ENCODE measurements at places on chromosomes 11 and 22.

DNA sequence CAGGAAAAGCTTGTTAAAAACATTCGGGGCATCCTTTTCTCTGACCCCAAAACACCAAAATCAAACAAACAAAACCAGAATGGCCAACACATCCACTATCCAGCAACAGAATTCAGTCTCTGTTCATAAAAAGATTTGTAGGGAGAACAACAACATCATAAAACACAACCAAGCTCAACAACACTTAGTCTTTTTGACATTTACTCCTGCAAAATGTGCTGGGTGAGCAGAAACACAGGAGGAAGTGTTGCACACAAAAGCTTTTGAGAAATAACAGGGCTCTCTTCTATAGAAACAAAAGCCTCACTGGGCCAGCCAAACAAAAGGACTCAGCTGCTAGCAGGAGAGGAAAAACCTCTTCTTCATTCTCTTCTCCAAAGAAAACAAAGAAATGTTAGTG lies 736.0 kb upstream of the CCDC90B start:
- no peak for DNase-seq

GRCh38 chr11:122976734-122977469 lies 4.7 kb downstream of the BSX start:
- no peak for DNase-seq

GRCh38 chr22:24699876-24700275 lies 74.6 kb downstream of the PIWIL3 start:
- no peak for DNase-seq

DNA sequence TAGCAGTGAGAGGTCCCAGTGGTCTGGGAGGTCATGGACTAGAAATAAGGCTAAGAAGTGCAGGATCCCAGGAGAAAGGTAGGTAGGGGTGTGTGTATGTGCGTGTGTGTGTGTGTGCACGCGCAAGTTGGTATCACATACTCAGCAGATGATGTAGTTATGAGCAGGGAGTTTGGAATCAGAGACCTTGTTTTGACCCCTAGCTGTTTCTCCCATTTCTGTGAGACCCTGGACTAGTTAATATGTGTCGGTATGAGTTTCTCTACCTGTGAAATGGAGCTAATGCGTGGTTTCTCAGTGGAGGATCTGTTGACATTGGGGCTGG lies 1.3 kb downstream of the SERPING1 start:
- DNase-seq, result no peak

- DNase-seq, result peak; percentile 6
Observed at GRCh38 chr11:9573775-9574621, 528 bp downstream of the WEE1 start.

GRCh38 chr11:96172604-96173003 lies 170.4 kb downstream of the MAML2 start:
- no peak for DNase-seq

- DNase-seq, result no peak
Observed at GRCh38 chr22:42743501-42743991, 22.9 kb upstream of the A4GALT start.

DNA sequence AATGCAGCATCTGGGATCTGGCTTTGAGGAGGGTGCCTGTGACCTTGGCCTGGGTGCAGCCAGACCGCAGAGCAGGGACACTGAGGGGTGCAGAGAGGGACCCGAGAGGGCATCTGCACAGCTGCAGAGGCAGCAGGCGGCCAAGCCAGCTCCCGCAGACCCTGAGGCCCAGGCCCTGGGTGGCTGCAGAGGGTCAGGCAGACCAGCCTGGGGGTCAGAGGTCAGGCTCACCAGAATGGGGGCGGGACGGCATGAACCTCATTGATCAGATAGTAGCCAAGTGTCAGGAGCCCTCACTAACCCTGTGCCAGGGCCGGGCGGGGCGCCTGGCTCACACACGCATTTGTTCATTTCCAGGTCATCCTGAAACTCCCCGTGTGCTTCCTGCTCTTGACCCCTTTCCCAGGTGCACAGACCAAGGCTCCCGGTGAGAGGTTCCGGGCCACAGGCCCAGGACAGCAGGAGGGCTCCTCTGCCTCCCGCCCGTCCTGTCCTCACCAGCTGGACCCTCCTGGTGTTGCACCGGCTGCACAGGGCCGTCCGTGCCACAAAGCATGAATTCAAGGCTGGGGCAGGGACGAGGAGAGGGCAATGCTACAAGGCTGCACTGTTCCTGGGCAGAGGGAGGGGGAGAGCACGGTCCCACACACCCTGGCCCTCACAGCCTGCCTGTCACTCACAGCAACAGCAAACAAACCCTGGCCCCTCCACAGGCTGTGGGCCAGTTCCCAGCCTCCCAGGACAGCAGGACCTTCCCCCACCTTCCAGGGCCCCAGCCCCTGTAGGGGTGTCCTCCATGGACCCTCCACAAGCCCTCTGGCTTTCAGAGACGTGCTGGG lies 3.3 kb downstream of the RTN4R start:
- DNase-seq, result no peak

- DNase-seq, result no peak
Observed at GRCh38 chr11:60765355-60765754, 8.7 kb downstream of the MS4A15 start.

- DNase-seq, result no peak
Observed at GRCh38 chr11:12871788-12872321, 137.3 kb upstream of the RASSF10 start.

DNA sequence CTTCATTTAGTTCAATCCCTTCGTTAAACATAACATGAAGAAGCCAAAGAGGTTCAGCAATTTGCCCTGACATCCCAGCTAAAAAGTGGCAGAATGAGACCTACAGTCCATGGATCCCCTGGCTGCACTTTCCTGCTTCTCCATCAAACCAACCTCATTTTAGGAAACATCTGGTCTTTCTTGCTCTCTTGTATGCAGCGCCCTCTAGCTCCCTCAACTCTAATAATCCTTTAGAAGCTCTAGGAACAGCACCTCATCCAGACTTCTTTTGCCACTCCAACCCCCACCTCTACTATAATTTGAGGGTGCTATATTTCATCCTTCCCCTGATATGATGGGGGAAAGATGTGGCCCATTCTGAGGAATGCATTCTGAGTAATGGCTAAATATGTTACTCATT lies 7.4 kb downstream of the CNTF start:
- DNase-seq, result no peak

- no peak for DNase-seq
Observed at GRCh38 chr11:64263021-64263946, 12.0 kb downstream of the PLCB3 start.

DNA sequence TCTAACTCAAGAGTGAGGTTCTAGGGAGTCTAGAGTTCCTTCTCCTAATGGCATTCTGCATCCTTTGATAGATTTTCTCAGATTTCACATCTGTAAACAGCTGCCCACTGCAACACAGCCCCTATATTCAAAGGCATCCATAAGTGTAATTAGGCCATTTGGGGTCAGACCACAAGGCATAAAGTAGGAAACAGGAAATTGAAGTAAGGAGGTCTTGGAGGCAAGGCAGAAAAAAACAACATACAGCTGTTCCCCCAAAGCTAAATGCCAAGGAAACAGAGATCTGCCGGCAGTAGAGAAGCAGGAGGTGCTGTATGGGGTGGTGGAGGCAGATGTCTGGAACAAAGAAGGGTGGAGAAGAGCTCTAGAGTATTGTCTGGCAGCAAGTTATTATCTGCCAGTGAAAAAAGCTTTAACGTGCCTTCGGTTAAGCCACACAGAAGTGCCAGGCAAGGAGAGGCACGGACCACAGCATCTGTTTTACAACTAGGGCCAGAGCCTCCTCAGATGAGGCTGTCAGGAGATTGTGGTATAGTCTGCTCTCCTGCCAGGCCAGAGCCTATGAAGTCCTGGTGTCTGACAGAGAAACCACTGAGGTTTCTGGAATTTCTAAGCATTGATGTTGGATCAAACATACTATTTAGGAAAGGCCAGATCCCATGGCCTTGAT lies 100.2 kb upstream of the CHRM4 start:
- no peak for DNase-seq

DNA sequence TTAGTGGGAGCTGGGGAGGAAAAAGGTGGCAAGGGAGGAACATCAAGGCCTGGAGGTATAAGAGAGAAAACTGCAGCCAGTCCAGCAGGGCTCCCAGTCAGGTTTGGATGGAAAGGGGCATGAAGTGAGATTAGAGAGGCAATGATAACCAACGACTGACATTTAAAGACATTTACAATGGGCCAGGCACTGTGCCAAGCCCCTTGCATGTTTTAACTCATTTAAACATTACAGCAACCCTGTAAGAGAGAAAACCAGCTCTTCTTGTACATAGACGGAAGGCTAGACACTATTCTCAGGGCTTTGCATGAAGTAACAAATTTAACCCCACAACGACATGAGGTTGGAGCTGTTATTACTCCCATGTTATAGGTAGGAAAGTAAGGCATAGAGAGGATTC lies 32.1 kb upstream of the PAK1 start:
- no peak for DNase-seq

All from activated T-helper 1 cell treated with anti-CD3 and anti-CD28 coated beads, Interleukin-2, amount 50 U/mL, for 16 hours (primary cell).